ENCODE measurements at places on chromosomes 5 and 9. TPM values are rescaled to one million over a fixed set of nuclear protein-coding genes. Genes with fewer than 3 reads are reported as not detected.

GRCh38 chr5:133599600-133599999, 12.7 kb downstream of the FSTL4 start:
- DNase-seq: no peak

- DNase-seq: no peak
Measured at GRCh38 chr9:5326187-5326586, 13.5 kb downstream of the RLN1 start.

DNA sequence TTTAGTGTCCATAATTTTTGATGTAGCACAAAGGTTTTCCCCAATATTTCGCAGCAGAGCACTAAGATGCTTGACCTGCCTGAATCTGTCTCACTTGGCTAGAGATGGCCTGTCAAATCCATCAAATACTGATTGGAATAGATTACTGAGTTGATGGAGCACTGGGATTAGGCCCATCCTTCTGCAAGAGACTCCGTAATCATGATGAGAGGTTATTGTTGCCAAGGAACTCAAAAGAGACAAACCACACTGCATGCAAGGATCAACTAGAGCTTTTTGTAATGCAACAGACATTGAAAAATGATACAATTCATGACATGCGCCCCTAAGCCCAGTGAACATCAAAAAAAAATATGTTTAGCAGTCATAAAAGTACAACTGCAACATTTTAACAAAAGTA, 585.3 kb upstream of the GRAMD2B start:
- DNase-seq: no peak

- no peak for DNase-seq
Measured at GRCh38 chr9:12815888-12816287, 41.1 kb downstream of the LURAP1L start.

GRCh38 chr5:149981206-149981605, 19.2 kb downstream of the TIGD6 start:
- no peak for DNase-seq

SYNPO gene
- 6.8 TPM for total RNA-seq
